ENCODE measurements at places on chromosomes 1 and 21.

- DNase-seq = no peak
These were observed 9.2 kb downstream of the CASZ1 start for GRCh38 chr1:10787286-10787685.

GRCh38 chr1:239011382-239011781, 375.0 kb upstream of the CHRM3 start:
- DNase-seq = no peak

- DNase-seq = no peak
These were observed 235.0 kb upstream of the FGGY start for GRCh38 chr1:59061876-59062275.

- DNase-seq = no peak
These were observed 129.6 kb downstream of the SYT2 start for GRCh38 chr1:202580619-202581018.

DNA sequence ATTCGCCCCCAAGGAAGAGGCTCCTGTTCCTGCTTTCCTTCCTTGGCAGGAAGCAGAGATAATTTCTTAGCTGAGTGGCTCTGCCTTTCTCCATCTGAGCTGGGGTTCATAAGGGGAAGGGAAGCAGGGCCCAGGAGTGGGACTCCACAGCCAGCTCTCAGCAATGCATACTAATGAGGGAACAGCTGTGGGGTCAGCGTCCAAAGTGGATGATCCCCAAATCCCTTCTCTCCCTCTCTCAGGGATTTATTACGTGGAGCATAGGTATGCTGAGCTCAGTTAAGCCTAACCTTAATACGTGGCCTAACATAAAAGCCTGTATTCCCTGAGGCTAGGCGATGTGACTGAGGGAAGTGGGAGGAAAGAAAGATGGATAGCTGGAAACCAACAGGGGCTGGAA, 87.3 kb upstream of the CTTNBP2NL start:
- no peak for DNase-seq

DNA sequence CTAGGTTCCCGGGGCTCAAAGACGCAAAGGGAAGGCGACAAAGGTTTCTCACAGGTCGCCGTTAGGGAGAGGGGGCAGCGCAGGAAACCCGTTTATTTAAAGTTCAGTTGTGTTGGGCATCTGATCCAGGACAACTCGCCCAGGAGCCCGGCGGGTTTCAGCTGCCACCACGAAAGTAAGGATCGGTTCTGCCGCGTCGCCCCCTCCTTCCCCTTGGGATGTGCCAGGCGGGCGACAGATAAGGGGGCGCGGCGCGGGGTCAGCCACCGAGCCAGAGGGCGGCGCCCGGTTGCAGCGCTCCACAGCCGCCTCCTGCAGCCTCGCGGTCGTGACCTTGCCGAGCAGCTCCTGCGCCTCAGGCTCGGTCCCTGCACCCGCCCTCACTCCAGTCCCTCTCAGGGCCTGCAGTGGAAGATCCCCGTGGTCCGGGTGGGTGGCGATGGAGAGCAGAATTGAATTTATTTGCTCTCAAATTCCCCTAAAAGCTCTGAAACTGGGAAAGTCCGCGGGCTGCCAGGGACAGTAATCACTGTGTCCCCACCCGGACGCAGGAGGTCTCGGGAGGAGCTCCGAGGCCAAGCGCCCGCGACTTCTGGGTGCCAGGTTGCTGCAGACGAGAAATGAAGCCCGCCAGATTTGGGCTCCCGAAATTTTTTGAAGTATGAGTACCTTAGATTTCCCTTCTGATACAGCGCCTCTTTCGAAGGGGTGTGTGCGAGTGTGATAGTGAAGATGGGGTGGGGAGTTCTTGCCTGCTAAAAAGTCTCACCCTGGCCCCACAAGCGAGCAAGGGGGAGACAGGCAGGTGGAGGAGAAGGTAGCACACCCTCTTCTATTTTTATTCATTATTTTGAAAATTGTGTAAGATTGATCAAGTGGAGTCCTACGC, 28.4 kb upstream of the NFIA start:
- no peak for DNase-seq

Data from stimulated activated CD4-positive, alpha-beta T cell treated with anti-CD3 and anti-CD28 coated beads, Interleukin-4, amount 100 ng/mL, for 24 hours (primary cell).